Pancreas (tissue), 10 donors: ENCODE measurements at places on chromosomes 5 and 9.

GRCh38 chr9:13027879-13028278, 251.6 kb downstream of the MPDZ start:
- no peak for DNase-seq

- DNase-seq: no peak
These were observed 1083.8 kb upstream of the NUDT12 start for GRCh38 chr5:104646416-104646815.

DNA sequence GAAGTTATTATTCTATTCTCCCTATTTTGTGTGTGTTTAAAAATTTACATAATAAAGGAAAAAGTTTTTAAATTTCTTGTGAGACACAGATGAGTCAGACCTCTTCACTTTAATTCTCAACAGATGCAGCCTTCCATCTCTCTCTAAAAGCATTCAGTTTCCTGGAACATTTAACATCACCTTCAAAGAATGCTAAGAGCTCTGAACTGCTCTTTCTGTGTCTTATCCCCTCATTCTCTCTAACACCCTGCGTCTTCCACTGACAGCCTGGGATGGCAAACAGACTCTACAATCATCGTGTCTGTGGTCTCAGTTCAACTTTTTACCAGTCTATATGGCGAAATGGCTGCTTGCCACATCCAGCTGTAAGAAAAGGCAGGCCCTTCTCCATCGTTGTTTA, 173.0 kb downstream of the HINT1 start:
- no peak for DNase-seq

DNA sequence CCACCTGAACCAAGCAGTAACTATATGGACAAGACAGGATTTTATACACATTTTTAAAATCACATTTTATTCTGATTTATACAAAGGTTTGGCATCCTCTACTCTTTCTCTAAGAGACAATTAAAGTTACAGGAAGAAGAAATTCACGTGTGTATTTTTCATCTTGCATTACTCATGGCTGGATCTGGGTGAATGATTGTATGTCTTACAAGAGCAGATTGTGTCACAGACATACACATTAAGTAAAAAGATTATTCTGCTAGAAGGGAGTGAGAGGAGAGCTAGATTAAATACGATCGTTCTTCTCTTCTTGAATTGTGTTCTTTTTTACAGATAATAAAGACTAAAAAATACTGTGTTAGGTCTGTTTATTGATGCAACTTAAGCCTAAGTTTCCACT, 20.8 kb upstream of the CEP120 start:
- DNase-seq: no peak

DNA sequence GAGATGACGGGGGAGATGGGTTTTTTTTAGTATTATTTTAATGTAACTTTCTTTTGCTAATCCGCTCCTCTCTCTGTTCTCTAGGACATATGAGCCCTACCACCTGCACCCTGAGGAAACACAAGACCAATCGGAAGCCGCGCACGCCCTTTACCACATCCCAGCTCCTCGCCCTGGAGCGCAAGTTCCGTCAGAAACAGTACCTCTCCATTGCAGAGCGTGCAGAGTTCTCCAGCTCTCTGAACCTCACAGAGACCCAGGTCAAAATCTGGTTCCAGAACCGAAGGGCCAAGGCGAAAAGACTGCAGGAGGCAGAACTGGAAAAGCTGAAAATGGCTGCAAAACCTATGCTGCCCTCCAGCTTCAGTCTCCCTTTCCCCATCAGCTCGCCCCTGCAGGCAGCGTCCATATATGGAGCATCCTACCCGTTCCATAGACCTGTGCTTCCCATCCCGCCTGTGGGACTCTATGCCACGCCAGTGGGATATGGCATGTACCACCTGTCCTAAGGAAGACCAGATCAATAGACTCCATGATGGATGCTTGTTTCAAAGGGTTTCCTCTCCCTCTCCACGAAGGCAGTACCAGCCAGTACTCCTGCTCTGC, 4.8 kb downstream of the MSX2 start:
- DNase-seq: no peak

DNA sequence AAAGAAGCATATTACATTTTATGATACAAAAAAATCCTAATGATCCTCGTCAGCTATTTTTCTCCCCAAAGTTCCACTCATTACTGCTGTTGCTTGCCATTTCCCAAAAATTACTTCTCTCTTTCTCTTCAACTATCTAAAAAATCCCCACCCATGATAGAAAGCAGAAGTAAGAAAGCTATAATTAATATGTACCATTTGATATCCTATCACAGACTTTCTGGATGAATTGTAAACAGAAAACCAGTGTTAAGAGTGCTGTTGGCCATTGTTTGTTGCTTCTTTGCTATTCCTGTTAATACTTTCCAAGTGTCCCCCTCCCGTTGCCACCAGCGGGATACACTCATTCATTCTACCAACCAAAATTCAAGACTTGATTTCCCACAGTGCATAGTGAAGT, 136.3 kb upstream of the SMARCA2 start:
- no peak for DNase-seq

DNA sequence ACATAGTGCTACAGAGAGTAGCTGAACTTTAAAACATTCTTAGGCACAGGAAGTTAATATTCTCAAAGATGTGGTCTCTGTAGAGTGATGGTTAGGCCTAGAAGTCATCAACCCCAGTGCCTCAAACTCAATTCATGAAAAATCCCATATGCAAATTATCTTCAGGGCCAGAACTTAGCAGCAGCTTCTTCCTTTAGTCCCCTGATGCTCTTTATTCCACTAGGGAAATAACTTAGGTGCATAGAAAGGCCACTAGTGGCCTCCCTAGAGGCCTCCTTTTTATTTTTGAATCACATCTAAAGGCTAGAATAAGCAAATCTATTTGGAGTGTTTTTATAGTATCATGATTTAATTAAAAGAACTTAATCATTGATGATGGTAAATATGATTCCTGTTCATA, 88.3 kb downstream of the GIN1 start:
- DNase-seq: no peak

- DNase-seq: no peak
These were observed 12.9 kb downstream of the ANKRD33B start for GRCh38 chr5:10576790-10577189.

- no peak for DNase-seq
These were observed 600.2 kb upstream of the CCNG1 start for GRCh38 chr5:162837155-162837554.

DNA sequence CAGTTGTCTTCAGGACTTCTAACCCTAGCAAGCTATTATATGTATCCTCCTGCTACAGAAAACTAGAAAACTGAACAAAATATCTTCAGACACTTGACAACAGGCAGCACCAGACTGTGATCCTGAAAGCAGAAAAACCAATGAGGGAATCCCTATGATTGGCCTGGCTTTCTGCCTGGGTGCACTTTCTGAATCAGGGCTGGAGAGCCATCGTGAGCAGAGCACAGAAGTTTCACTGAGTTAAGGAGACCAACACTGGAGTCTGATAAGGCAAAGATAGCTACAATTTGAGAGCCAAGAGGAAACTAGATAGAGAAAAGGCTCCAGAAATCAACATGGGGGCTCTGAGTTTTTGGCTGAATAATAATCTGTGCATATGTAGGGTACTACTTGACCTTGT, 106.5 kb downstream of the FANCC start:
- DNase-seq: no peak

DNA sequence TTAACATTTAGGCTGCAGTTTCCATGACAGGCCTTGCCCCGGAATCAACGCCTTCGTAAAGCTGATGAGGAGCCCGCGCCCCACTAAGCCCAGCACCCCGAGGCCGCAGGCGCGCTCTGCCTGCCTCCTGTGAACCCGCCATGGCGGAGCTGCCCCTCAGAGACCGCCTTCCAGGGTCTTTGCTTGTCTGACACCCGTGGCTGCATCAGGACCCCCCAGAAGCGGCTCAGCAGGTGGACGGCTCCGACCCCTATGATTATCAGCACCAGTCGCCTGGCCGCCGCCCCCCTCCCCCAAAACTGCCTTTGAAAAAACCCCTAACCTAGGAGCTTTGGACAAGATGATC, 507 bp upstream of the DPH7 start:
- peak; percentile 43 for DNase-seq

DNA sequence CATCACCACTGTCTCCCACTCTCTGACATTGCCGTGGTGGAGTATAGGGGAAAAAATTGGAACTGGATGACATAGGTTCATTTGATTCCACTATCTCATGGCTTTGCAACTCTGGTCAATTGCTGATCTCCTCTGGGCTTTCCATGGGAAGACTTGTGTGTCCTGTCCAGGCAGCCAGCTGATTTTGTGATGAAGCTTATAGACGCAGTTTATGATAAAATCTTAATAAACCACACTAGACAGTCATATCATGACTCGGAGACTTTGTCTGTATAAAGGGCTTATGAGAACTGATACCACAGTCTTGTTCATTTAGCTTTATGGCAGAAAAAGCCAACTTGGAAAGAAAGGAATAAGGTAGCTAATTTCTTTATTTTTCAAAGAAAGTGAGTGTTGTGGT, 296.5 kb downstream of the MAST4 start:
- no peak for DNase-seq

- DNase-seq: no peak
These were observed 221.8 kb downstream of the SNX18 start for GRCh38 chr5:54739371-54739770.

DNA sequence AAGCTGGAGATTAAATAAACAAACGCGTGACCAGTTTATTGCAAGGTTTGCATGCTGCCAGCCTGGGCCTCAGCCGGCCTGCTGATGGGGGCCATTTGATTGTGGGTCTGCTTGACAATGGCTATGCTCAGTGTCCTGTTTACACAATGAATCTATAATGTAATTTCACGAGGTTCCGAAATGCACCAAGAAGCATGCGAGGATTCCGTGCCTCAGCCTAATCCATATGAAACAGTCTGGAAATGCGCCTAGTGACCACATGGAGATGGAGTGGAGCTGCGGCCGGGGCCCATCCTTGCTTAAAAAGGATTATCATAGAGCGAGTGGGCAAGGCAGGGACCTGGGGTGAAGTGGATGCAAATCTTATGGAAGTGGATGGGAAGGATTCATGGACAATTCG, 382.4 kb downstream of the CDK5RAP2 start:
- DNase-seq: no peak

GRCh38 chr9:31323726-31324444, 1060.6 kb upstream of the ACO1 start:
- no peak for DNase-seq

DNA sequence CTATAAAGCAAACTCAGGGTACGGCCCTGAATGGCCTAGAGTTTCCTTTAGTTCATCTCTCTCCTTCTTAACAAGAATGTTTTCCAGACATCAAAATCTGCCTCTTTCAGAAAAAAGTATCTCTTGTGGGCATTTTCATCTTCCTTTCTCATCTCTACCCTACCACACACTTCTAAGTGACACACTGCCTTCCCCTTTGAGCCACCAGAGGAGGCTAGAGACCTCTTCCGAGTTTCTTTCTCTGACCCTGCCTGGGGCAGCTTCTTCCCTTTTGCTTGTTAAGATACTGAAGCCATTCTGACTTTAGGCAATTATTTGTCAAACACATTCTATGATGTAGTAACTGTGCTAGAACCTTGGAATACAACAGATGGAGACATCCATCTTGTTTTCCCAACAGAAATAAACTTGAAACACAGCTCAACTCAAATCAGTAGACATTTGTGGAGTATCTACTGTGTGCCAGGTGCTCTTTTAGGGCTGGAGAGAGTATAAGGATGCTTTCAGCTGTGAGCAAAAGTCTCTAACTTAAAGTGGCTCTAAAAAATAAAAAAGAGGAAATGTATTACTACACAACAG, 8.6 kb upstream of the SV2C start:
- DNase-seq: no peak
